ENCODE measurements at places on chromosomes 5 and 9.

DNA sequence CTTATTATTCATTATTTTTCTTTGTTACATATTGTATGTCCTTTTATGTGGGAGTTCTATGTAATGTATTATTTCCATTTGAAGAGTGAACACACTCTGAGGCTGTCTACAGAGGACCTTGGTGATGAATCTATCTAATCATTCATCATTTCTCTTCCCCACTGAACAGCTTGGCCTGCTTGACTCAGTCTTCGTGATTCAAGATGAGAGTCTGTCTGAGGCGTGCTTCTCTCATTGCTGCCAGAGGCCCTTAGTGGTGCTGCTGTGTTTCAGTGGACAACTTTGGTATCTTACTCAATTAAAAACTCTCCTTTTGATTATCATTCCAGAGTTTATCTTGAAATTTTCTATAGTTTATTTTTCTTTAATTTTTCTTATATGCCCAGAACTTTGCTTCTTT, 318.1 kb upstream of the DAB2 start:
- DNase-seq: no peak

DNA sequence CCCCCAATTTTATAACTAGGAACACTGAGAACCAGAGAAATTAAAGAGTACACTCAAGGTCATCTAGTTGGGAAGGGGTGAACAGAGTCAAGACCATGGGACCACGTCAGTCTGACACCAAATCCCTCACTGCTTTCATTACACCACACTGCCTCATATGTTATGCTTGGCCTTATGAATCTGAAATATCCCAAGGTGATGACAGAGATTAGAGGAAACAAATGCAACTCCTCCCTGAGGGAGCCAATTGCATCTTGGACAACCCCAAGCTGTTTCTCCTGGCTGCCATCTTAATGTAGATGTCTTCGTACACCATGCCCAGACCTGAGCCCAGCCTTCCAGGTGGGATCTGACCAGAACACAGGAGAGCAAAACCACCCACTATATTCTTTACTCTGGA, 60.6 kb upstream of the ABCA1 start:
- DNase-seq: no peak

DNA sequence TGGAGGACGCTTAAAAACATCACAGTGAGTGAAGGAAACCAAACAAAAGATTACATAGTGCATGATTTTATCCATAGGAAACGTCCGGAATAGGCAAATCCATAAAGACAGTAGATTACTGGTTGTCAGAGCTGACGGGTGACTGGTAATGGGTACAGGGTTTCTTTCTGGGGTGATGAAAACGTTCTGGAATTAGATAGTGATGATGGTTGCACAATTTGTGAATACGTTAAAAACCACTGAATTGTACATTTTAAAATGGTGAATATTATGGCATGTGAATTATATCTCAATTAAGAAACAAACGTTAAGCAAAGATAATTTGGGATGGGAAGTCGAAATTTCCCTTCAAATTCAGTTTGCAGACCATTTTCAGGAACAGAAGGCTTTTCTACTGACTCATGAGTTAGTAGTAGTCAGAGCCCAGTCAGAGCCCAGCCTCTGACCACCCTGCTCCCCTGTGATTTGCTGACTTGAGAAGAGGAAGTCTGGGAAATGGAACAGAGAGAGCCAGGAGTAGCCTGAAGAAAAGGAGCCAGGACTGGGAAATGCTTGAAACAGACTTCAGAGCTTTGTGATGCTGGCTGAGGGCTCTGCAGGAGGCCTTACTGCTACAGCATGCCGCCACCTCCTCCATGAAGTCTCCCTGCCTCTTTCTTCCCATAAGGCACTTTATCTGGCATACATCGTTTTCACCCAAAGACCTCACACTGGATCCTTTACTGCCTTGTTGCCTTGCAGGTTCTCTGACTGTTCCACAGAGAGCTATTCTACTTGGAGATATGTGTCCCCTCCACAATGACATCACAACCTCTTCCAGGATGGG, 46.4 kb upstream of the CTNNA1 start:
- no peak for DNase-seq

- no peak for DNase-seq
Measured at GRCh38 chr5:92990771-92991170, 590.2 kb downstream of the NR2F1-AS1 start.

GRCh38 chr9:132094314-132094791, 14.7 kb upstream of the MED27 start:
- DNase-seq: no peak

DNA sequence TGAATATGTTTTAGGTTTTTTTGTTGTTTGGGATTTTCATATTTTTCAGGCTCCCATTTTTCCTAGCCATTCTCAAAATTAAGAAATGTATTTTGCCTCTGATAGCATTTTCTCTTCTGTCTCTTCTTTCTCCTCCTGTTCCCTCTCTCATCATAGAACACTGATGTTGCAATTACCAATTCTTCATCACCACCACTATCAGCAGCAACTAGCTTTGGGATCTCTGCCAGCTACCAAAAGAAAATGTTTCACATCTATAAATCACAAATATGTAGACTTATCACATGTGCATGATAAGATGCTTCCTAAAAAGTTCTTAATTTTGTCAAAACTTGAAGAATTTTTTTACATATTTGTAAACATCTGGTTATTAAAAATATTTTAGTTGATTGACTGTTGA, 887.1 kb downstream of the MAT2B start:
- no peak for DNase-seq

- no peak for DNase-seq
Measured at GRCh38 chr5:376799-377325, 55.3 kb downstream of the AHRR start.

All from activated CD8-positive, alpha-beta memory T cell treated with anti-CD3 and anti-CD28 coated beads for 1 hour (primary cell).